ENCODE measurements at places on chromosomes 7 and 10. TPM values are rescaled to one million over a fixed set of nuclear protein-coding genes. Genes with fewer than 3 reads are reported as not detected.

Gene TMEM213
- total RNA-seq = not detected

Gene UTF1
- not detected for total RNA-seq

Gene C10orf62
- not detected for total RNA-seq

Gene PDLIM1
- 156 TPM for total RNA-seq

Gene THSD7A
- total RNA-seq = 2.8 TPM

Gene EEPD1
- 47.4 TPM for total RNA-seq

Gene ZP3
- total RNA-seq = 17.5 TPM

Gene GPC2
- total RNA-seq = 1.0 TPM

Gene VSTM2A
- not detected for total RNA-seq

Gene HPS6
- 28.9 TPM for total RNA-seq

Gene IFIT5
- total RNA-seq = 11.4 TPM

Gene PRSS37
- total RNA-seq = not detected

Gene NXPH1
- total RNA-seq = not detected

Gene SYNPO2L
- not detected for total RNA-seq

Gene CAV1
- total RNA-seq = 457 TPM

Gene OLAH
- total RNA-seq = not detected

Gene ADIRF
- total RNA-seq = not detected

Gene BLNK
- not detected for total RNA-seq

Gene MSRB2
- 15.7 TPM for total RNA-seq

Gene TSPAN12
- total RNA-seq = 0.49 TPM

Gene TMEM273
- total RNA-seq = not detected

Gene NOLC1
- total RNA-seq = 200 TPM

Gene SP4
- total RNA-seq = 1.6 TPM

Gene TRIM50
- total RNA-seq = not detected

Gene TAS2R5
- total RNA-seq = not detected

Gene THNSL1
- total RNA-seq = 4.4 TPM

Gene CD36
- total RNA-seq = 0.21 TPM

Gene IRF5
- 12.8 TPM for total RNA-seq

Gene CPVL
- not detected for total RNA-seq

Gene CPXM2
- total RNA-seq = not detected

Gene CHRM2
- total RNA-seq = not detected

Gene FRG2B
- total RNA-seq = 0.13 TPM

Gene METTL27
- total RNA-seq = 12.3 TPM

Data from A549 treated with DMSO at 1 μM for 4 hours (cell line).